ENCODE measurements at places on chromosomes 2 and 18. TPM values are rescaled to one million over a fixed set of nuclear protein-coding genes. Genes with fewer than 3 reads are reported as not detected.

Gene IHH
- total RNA-seq = not detected

Gene MEIS1
- 119 TPM for total RNA-seq

Gene PRSS56
- not detected for total RNA-seq

Gene MDH1B
- 1.8 TPM for total RNA-seq
